ENCODE measurements at places on chromosomes 5 and 9. TPM values are rescaled to one million over a fixed set of nuclear protein-coding genes. Genes with fewer than 3 reads are reported as not detected.

SPATA6L gene
- 2.5 TPM for total RNA-seq

SLC34A3 gene
- not detected for total RNA-seq

DNA sequence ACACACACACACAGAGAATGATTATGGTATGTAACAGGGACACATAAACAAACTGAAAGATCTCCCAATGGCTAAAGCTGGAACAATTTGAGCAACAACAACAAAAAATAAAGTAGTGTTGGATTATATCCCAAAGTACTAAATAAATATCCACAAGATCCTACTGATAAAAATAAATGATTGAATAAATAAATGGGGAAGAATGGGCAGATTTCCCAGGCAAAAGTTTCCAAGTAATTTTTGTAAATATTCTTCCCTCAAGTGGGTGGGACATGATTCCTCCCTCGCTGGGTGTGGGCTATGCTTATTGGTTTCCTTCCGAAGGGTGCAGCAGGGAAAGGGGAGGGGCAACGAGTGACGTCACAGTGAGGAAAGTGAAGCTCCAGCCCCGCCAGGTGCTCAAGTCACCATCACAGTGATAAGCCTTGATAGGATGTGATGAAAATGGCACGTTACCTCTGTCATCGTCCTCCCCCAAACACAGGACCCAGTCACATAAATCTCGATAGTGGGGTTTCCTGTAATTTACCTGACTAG lies 295.3 kb downstream of the DRD1 start:
- DNase-seq = no peak

- no peak for DNase-seq
Observed at GRCh38 chr9:445033-445432, 230.4 kb downstream of the DOCK8 start.

- DNase-seq = no peak
Observed at GRCh38 chr5:33303579-33304095, 137.1 kb upstream of the TARS1 start.

- peak; percentile 1 for DNase-seq
Observed at GRCh38 chr5:136811551-136811950, 446.2 kb upstream of the TRPC7 start.

C5orf46 gene
- 0.21 TPM for total RNA-seq

GRCh38 chr9:130344366-130344765 lies 78.8 kb downstream of the HMCN2 start:
- DNase-seq = no peak

DNA sequence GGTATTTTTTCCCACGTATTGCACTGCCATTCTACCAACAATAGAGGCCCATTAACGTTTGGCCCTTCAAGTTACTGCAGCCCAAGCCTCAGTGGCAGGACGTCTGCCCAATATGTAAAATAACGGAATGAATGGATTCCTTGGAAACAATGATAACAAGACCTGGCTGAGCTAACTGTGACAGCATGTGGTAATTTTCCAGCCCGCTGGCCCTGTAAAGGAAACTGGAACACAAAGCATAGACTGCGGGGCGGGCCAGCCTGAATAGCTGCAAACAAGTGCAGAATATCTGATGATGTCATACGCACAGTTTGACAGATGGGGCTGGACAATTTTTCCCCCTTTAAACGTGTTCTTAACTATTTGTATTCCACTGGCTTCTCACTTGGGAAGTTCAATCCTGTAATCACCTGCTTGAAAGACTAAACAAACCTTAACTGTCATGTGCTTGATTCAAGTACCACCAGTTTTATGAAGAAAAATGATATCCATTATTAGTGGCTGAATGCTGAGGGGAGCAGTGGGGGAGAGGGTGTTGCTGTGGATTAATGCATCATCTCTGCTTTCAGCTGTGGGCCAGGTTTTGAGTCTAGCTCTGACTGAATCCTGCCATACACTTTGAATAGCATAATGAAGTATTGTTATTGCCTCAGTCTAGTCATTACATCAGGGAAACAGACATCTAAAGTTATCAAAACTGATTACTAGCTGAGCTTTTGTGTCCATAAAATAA lies 323.9 kb downstream of the TMEM161B start:
- no peak for DNase-seq

- DNase-seq = no peak
Observed at GRCh38 chr5:154242442-154242841, 51.9 kb downstream of the GALNT10 start.

GRCh38 chr9:81898851-81899250 lies 29.4 kb upstream of the SPATA31D4 start:
- no peak for DNase-seq

DNA sequence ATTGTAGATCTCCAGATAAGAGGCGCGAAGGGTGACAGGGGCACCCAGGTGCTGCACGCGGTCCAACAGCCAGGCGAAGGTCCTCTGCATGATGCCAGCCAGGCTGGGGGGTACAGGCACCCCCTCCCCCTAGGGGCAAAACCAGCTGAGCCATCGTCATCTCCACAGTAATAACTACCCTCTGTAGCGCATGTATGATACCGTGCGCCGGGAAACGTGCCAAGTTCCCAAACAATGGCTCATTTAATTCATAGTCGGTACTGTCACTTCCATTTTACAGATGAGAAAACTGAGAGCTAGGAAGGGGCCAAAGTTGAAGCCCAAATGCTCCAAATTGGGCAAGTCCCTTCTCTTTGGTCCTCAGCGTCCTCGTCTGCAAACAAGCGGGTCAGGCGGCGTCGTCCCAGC lies 1.5 kb downstream of the KIF12 start:
- no peak for DNase-seq

DNA sequence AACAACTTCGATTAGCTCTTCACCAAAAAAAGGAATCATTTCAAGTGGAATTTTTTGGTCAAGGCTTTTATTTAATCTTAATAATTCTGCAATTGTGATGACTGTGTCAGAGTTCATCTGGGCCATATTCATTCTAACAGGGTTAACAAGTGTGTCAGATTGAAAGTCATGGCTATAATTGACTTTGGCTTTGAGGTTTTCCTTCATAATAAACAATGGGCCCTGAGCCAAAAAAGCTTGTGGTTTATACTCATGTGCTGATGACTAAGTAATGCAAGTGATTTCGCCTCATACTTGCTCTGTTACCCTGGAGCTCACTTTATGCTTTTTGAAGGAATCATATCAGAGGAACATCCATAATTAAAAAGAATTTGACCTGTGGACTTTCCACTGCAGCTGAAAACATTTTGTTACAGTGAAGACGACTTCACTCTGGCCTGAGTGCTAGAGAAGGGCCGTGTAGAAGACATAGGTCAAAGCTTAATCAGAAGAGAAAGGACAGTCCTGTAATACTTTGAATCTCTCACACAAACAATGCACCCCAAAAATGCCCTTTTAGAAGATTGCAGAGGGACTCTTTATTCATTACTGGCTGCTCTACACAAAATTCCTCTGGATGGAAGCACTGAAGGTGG lies 101.7 kb downstream of the GDNF start:
- peak; percentile 85 for DNase-seq

JMY gene
- 10.7 TPM for total RNA-seq

TMOD1 gene
- 1.5 TPM for total RNA-seq

PCDHB16 gene
- 0.13 TPM for total RNA-seq

SLC24A2 gene
- total RNA-seq = not detected

- no peak for DNase-seq
Observed at GRCh38 chr5:178866946-178867345, 7.2 kb downstream of the ZNF354B start.

GRCh38 chr5:4295663-4296339 lies 700.2 kb downstream of the IRX1 start:
- no peak for DNase-seq

CHD1 gene
- 81.6 TPM for total RNA-seq

- DNase-seq = no peak
Observed at GRCh38 chr9:34884747-34885189, 73.3 kb upstream of the PHF24 start.

WWC1 gene
- total RNA-seq = 0.33 TPM

DNA sequence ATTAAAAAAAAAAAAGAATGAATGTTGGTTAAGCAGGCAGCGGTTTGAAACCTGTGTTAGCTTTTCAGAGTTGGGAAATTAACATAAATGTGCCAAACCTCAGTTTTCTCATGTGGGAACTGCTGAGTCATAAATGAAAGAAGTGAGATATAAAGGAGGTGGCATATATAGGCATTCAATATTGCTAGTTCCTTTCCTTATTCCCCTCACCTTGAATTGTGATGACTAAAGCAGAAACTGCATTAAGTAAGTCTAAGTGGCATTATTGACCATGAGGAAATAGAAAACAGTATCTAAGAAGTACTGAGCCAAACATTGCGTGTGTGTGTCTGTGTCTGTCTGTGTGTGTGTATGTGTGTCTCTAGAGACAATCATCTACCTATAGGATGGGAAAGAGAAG lies 691.2 kb downstream of the TLR4 start:
- DNase-seq = no peak

GRCh38 chr5:114447084-114447773 lies 85.4 kb downstream of the KCNN2 start:
- no peak for DNase-seq

DNA sequence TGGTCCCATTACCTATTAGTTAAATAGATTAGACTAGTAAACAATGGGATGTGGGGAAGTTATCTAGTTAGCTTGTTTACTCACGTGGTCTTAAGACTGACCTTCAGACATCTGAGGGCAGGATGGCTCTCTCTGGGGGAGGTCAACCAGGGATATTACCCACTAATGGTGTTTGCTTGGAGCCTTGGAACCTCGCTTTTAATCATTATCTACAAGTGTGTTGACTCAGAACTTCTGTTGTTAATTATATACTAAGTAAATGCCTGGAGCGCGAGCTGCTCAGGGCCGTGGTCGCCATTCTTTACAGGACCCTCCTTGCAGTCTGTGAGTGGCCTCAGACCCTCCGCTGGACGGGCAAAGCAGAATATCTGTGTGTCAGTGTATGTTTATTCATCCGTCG lies 48.5 kb upstream of the ZNF354A start:
- no peak for DNase-seq

DNA sequence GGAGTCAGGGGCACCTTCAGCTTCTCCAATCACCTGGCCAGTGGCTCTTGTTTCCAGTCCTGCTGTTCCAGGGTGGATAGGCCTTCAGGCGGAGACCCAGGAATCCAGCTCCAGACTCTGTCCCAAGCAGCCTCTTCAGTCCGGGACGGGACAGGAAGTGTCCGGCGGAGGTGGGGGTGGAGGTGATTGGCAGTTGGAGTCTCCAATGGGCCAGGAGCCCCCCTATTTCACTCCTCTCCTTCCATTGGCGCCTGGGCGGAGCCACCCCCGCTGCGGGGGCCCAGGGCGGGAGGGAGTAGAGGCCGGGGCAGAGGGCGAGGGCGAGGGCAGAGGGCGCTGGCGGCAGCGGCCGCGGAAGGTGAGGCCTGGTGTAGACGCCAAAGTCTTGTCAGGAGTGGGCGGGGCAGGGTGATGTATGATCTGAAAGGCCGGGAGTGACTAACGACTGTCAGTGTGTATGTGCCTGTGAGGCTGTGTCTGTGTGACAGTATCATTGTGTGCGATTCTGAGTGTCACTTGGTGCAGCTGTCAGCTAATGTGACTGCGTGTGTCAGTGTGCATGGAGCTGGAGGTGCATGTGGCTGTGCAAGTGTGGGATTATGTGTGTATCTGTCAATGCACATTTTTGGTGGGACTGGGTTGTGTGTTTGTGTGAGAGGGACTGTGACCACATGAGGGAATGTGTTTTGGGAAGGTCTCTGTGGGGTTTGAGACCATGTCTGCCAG lies at the start of gene IL11RA:
Gene IL11RA, plus strand, starts transcription at position 310 of the 726 bp plus-strand sequence. CDS start 3,033 bp downstream, outside the sequence.
- peak; percentile 37 for DNase-seq

GRCh38 chr5:169174923-169175322 lies 126.0 kb downstream of the SLIT3 start:
- DNase-seq = no peak

- no peak for DNase-seq
Observed at GRCh38 chr5:143011585-143011984, 241.4 kb downstream of the ARHGAP26 start.

DMGDH gene
- total RNA-seq = 0.25 TPM

GRCh38 chr9:75906531-75906930 lies 16.1 kb downstream of the PCSK5 start:
- no peak for DNase-seq

PCDHA8 gene
- 0.04 TPM for total RNA-seq

DNA sequence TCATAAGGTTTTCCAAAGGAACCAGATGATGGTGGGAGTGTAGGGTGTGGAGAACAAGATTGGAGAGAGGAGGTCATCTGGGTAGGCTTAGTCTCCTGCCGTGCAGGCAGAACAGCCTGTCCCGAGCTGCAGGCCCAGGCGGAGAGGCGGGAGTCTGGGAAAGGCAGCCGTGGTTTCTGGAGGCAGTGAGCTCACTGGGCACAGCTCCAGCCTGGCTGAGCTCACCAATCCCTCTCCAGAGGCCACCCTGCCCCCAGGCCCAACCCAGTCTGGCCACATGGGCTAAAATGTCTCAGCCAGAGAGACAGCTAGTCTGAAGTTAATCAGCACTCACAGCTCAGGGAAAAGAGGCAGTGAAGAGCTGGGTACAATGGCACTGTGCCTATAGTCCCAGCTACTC lies 12.3 kb downstream of the P4HA2 start:
- DNase-seq = peak; percentile 72

DNA sequence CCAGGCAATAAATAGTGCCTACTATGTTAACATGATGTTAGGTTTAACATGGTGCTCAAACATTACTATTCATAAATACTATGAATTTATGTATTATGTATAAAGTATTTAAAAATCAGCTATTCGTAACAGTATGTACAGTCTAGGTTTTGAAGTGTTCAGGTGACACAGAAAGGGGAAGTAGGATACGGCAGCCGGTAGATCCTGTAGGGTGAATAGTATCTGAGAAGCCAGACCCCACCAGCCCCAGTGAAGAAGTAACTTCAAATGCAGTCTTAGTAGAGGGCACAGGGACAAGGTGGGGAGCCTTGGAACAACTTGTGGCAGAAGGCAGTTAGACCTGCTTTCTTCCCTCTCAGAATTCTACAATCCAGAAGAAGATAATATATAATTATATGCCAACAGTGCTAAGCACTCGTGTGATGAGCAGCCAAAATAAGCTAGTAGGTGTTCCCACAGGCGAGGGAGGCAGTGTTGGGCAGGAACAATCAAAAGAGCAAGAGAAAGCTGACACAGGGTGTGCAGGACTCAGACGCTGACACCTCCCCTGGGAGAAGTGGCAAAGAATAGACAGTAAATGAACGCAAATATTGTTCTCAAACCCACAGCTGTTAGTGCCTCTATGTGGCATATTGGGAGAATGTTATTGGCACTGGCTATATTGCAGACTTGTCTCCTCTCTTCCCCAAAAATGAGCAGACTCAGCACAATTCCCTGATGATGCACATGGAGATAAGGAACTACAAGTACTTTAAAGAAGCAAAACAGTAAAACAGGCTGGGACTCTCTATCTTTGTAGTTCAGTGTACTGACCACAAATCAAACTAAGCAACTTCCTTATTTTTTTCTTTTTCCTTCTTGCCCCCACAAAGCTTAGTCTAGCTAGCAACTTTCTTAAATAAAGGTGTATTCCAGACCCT lies 4.6 kb downstream of the ZNF367 start:
- no peak for DNase-seq

DNA sequence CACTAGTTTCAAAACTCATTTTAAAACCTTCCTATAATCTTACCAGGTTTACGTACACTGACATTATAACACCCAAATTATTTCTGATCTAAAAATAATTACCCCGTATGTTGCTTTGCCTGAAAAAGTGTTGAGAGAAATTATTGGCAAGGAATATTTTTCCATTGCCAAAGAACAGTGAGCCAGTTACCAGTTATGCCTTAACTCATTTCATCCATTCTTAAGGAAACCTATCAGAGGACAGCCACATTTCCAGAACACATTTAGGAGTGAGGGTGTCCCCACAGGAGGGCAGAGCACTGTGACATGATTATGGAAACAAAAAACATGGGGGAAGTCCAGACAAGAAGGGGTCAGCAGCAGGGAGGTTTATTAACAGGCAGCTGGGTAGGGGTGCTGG lies 52.2 kb downstream of the GABBR2 start:
- DNase-seq = no peak

FBP1 gene
- total RNA-seq = 0.95 TPM

GRCh38 chr9:111649016-111649415 lies 12.4 kb upstream of the GNG10 start:
- no peak for DNase-seq

IL33 gene
- total RNA-seq = 16.6 TPM

Measured in pulmonary artery endothelial cell (primary cell).